T-helper 17 cell (primary cell): ENCODE measurements at places on chromosomes 16 and 17.

DNA sequence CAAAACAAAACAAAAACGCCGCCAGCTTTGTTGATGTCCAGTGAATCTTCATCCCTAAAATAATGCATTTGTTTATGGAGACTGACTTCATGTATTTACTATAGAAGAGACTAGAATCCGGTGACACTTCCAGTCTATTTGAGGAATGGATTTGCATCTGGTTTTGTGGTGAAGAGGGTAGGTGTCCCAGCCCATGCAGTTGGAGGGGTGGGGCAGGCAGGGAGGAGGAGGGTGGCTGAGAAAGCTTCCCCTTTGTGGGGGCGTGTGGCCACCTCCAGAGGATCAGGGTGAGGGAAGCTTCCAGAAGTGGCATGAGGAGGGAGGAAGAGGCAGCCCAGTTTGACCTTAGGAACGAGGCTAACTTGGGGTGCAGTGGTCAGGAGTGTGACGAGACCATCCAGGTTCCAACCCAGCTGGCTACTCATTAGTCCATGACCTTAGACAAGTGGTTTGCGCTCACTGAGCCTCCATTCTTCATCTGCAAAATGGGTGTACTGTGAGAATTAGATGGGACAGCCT is 69.5 kb downstream of the CMIP start:
- DNase-seq = no peak

DNA sequence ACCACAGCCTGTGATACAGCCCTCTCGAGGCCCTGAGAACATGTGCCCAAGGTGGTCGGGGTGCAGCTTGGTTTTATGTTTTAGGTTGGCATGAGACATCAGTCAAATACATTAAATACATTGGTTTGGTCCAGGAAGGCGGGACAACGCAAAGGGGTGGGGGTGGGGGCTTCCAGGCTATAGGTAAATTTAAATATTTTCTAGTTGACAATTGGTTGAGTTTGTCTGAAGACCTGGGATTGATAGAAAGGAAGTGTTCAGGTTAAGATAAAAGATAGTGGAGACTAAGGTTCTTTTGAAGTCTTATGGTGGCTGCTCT is 1.2 kb upstream of the ZKSCAN2 start:
- DNase-seq = no peak

GRCh38 chr17:1179818-1180742 is at the start of gene ABR:
TSS of gene ABR (minus strand) at chr17:1179981. CDS start at chr17:1179727, 254 bp downstream.
- peak; percentile 60 for DNase-seq

- DNase-seq = no peak
Measured at GRCh38 chr17:50329716-50330115, 16.2 kb upstream of the XYLT2 start.

GRCh38 chr16:22117609-22118008 is 25.3 kb downstream of the VWA3A start:
- no peak for DNase-seq

DNA sequence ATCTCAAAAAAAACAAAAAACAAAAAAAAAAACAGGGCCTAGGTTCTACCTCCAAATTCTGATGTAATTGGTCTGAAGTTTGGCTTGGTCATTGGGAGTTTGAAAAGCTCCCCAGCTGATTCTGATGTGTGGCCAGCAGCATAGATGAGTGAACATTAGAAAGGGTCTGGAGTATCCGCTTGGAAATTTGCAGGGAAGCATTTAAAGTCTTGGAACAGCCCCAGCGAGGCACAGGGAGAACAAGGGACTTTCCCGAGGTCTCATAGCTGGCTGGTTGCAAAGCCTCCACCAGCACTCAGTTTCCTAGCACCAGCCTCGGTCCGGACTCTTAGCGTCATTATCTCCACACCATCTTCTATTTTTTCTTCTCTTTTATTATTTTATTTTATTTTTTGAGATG is 70.8 kb downstream of the RAB11FIP4 start:
- DNase-seq = no peak
